A549 treated with AZD2906 at 1 μM for 4 hours (cell line): ENCODE measurements at places on chromosomes 3 and 15. TPM values are rescaled to one million over a fixed set of nuclear protein-coding genes. Genes with fewer than 3 reads are reported as not detected.

GABRR3 gene
- not detected in 5 replicates for total RNA-seq

GABRB3 gene
- 58.2 to 73.8 TPM (median 71.1 TPM) in 5 replicates for total RNA-seq

MKRN2OS gene
- not detected in 5 replicates for total RNA-seq

GHRL gene
- not detected in 5 replicates for total RNA-seq

CCR3 gene
- not detected in 5 replicates for total RNA-seq

PARP15 gene
- not detected in 5 replicates for total RNA-seq

CHRFAM7A gene
- total RNA-seq = 4.4 to 7.5 TPM (median 6.5 TPM) in 5 replicates

ROPN1 gene
- total RNA-seq = not detected in 5 replicates

ATP6V1A gene
- total RNA-seq = 15.4 to 19.9 TPM (median 16.7 TPM) in 5 replicates

TBL1XR1 gene
- total RNA-seq = 13.0 to 19.1 TPM (median 17.0 TPM) in 5 replicates

TRH gene
- not detected in 5 replicates for total RNA-seq

ERC2 gene
- 0.14 to 0.19 TPM in 2 of 5 replicates, not detected in the others for total RNA-seq

OR5K2 gene
- not detected in 5 replicates for total RNA-seq

HTD2 gene
- total RNA-seq = 6.0 to 8.0 TPM (median 7.1 TPM) in 5 replicates

IRAK2 gene
- 10.5 to 14.4 TPM (median 12.8 TPM) in 5 replicates for total RNA-seq

NEO1 gene
- 30.4 to 35.4 TPM (median 31.9 TPM) in 5 replicates for total RNA-seq

ST3GAL6 gene
- 0.68 to 1.00 TPM (median 0.86 TPM) in 5 replicates for total RNA-seq

FBXW12 gene
- not detected in 5 replicates for total RNA-seq

POTEB3 gene
- not detected in 5 replicates for total RNA-seq

TGM5 gene
- not detected in 5 replicates for total RNA-seq

GOLGA8S gene
- total RNA-seq = 0.11 to 0.17 TPM (median 0.14 TPM) in 5 replicates

KCNH8 gene
- not detected in 5 replicates for total RNA-seq

CTDSPL2 gene
- 7.8 to 25.0 TPM (median 13.9 TPM) in 5 replicates for total RNA-seq

C3orf80 gene
- total RNA-seq = 0.92 to 1.4 TPM (median 1.2 TPM) in 5 replicates

SI gene
- total RNA-seq = not detected in 5 replicates

SLC9C1 gene
- total RNA-seq = not detected in 5 replicates

VEPH1 gene
- 0.30 to 0.91 TPM (median 0.45 TPM) in 5 replicates for total RNA-seq

DET1 gene
- 5.4 to 6.6 TPM (median 6.1 TPM) in 5 replicates for total RNA-seq

IL5RA gene
- not detected in 5 replicates for total RNA-seq

RFC4 gene
- 42.7 to 61.9 TPM (median 43.0 TPM) in 5 replicates for total RNA-seq

VIPR1 gene
- 2.0 to 2.5 TPM (median 2.1 TPM) in 5 replicates for total RNA-seq

PRSS50 gene
- total RNA-seq = not detected in 5 replicates

PLSCR4 gene
- total RNA-seq = 6.2 to 9.8 TPM (median 8.2 TPM) in 5 replicates

RLBP1 gene
- not detected in 5 replicates for total RNA-seq

CCDC54 gene
- total RNA-seq = not detected in 5 replicates
